NCI-H2107 (cell line): ENCODE measurements at places on chromosomes 5 and 9.

DNA sequence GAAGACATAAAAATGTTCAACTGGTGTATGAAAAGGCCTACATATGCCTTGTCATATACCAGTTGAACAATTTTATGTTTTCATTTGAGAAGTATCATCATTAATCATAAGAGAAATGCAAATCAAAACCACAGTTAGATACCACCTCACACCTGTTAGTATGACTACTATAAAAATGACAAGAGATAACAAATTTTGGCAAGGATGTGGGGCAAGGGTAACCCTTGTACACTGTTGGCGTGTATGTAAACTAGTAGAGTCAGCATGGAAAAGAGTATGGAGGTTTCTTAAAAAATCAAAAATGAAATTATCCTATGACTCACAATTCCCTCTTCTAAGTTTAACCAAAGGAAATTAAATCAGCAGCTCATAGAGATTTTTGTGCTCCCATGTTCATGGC is 250.4 kb upstream of the ST8SIA4 start:
- no peak for DNase-seq

- DNase-seq: no peak
Observed at GRCh38 chr5:138022912-138023311, 10.0 kb downstream of the FAM13B start.

DNA sequence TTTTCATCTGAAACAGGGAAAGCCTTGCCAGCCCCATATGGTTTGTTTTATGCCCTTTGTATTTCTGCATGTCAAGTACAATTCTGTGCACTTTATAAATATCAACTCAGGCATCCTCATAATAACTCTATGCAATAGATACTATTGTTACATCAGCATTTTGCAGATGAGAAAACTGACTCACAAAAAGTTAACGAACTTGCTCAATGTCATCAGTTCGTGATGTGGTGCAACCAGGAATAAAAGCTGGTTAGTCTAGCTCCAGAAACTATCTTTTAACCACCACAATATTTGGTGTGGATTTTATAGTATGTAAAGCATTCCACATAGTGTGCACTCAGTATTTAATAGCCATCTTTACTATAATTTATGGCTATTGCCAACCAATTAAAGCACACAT is 134.9 kb downstream of the MRPS30 start:
- DNase-seq: no peak

DNA sequence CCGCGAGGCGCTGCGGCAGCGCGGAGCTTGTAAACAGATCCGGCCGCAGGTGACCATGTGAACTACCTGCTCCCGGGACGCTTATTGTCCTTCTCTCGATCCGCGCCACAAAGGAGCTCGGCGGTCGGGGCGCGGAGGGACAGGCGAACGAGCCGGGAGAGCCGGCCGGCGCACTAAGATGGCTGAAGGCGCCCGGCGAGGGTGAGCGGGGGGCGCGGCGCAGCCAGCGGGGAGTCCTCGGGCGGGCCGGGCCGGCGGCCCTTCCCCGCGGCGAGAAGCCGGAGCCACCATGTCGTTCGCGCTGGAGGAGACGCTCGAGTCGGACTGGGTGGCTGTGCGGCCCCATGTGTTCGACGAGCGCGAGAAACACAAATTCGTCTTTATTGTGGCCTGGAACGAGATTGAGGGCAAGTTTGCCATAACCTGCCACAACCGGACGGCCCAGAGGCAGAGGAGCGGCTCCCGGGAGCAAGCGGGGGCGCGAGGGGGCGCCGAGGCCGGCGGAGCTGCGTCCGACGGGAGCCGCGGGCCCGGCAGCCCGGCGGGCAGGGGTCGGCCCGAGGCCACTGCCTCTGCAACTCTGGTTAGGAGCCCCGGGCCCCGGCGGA is 535 bp downstream of the JMY start:
- DNase-seq: peak; percentile 2
